ENCODE measurements at places on chromosomes 2 and 18.

GRCh38 chr2:30404319-30405259 is 42.5 kb upstream of the LCLAT1 start:
- DNase-seq, result no peak

DNA sequence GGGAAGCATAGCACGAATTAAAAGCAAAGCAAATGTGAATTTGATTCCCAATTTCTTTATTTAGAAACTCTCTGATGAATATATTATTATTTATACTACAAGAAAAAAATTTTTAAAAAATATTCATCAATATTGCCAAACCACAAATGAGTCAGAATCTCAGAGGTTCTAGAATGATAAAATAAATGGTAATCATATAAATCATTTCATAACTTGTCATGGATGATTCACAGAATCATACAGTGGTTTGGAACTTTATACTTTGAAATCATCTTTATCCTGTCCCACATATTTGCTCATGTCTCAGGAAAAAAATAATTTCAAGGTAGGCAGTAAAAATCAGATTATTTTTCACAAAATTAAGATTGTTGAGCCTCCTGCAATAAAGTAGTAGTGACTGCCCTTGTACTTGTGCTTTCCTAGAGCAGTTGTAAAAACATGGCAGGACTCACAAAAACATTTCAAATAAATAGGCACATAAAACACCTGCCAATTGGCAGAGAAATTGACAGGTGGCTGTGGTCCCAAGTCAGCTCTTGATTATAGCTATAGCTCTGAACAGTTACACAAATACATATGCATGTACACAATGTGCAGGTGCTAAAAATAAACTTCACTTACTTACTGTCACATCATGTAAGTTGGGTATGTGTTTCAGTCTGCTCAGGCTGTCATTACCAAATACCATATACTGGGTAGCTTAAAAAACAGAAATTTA is 273.9 kb upstream of the SESTD1 start:
- no peak for DNase-seq

DNA sequence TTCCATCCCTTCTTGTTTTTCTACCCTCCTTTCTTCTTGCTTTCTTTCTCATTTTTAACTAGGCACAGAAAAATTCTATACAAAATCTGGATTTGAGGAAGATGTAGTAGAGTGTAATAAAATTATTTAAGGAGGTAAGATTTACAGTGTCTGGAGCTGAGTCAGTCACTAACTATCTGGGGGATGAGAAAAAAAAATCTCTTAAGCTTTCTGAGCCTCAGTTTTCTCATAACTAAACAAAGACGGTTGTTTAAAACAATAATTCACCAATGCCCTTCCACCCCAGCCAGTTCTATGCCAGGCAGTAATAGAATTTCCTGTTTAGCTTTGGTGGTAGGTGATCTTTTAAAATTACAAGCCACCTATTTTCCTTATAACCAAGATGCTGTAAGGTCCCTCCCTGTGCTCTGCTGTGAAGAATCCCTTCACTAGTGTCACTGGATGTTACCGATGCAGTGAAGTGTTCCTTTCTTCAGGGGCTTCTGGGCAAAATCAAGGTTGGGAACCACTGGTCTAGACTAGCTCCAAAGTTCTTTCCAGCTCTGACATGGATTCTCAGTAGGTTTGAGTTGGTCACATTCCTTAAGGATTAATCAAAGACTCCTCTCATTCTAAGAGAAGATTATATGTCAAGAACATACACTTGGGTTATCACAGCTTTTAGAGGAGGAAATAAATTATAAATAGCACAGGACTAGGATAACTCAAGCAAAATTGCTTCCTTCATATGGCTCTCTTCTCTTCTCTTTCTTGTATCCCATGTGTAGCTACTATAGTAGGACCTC is 289.0 kb downstream of the CDH2 start:
- DNase-seq, result no peak

GRCh38 chr2:236309669-236310029 is 45.4 kb upstream of the ASB18 start:
- DNase-seq, result no peak

- DNase-seq, result no peak
Observed at GRCh38 chr2:189829102-189829833, 45.0 kb downstream of the PMS1 start.

- DNase-seq, result no peak
Observed at GRCh38 chr2:173982182-173982714, 17.1 kb upstream of the SP3 start.

- DNase-seq, result no peak
Observed at GRCh38 chr2:99084256-99084655, 57.3 kb upstream of the C2orf15 start.

DNA sequence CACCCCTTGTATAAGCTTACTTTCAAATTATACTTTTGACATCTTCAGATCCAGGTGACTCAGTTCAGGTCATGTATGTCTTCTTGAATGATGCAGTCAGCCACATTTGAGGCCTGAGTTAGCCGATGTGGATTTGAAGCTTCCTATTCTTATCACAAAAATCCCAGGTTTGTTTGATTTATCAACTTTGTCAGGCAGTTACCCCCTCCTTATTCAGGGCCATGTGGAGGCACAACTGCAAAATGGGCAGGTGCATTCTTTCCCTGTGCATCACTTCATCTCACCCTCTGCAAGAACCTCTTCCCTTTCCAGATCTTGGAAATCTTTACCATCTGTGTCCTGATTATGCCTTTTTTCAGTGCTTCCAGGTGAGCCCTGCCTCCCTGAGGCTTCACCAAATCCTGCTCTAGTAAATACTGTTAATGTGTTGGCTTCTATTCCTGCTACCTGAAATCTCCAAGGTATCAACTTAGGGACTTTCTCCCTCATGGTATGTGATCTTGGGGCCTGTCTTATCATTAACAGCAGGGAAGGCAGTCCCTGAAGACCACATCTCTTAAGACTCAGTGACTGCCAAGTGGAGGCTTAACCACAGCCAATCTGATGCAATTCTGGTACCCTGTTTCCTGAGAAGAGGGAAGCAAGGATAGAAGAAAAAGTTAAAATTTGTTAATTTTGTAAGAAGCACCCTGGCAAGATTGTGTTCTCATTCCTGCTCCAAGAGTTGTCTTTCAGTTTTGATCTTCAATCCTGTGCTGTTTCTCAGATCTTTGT is 9.4 kb upstream of the ARHGAP28 start:
- DNase-seq, result no peak

DNA sequence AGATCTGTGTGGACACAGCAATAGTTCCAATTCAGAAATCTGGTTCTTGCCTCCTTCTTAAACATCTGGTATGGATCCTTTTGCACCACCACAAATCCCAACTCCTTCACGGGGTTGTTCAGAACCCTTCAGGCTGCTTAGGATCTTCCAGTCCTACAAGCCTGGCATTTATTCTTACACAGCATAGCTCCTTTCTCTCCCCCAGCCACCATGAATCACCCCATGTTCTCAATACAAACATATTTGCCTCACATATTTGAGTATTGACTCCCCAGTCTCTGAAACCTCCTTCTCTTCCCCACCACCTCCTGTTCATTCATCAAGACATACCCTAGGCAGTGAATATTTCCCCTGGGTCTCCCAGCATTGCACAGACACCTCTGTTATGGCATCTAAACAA is 155.2 kb downstream of the ALK start:
- DNase-seq, result no peak

DNA sequence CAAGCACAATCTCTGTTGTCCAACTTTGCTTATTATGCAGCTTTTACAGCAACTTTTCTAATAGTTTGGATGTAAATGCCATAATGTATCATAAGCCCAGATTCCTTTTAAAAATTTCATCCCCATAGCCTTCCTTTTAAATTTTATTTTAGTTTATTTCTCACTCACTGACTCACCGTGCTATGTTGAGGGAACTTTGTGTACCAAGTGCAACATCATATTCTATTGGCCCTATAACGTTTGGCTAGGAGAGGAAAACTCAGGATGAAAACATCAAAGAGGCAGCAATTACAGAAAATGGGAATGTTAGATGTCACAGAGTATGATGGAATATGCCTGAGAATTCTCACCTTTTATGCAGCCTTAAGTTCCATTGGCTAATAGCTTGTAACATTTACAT is 135.5 kb downstream of the LCLAT1 start:
- no peak for DNase-seq

DNA sequence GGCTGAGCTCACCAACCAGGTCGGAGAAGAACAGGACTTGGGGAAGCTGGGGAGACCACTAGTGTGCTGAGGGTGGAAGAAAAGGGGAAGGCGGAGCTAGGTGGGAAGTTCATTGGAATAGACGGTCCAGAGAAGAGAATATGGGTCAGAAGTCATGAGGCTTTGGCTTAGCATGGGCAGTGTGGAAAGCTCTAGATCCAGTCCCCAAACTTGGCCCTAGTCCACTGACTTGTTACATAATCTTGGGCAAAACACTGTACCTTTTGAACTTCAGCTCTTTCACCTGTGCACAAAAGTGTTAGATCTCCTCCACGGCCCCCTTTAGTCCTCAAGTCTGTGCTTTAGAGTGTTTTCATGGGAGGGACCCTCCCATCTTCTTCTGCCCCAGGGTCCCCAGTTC is 10.7 kb downstream of the GCKR start:
- no peak for DNase-seq

DNA sequence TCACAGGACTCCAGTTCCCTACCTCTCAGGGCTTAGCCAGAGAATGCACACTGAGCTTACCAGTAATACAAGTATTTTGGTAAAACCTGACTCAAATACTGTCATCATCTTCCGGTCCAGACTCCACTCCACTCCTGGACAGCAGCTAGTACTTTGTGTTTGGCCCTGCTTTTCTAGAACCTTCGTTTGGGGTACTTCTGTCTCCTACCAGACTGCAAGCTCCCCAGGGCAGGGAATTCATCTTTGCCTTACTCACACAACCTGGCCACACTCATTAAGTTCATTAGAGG is 108.9 kb upstream of the CDC42EP3 start:
- no peak for DNase-seq

- DNase-seq, result no peak
Observed at GRCh38 chr2:58974881-58975280, 733.8 kb upstream of the FANCL start.

- no peak for DNase-seq
Observed at GRCh38 chr2:137161250-137161649, 395.9 kb downstream of the THSD7B start.

GRCh38 chr18:46356278-46357033 is 252.3 kb downstream of the HAUS1 start:
- no peak for DNase-seq

DNA sequence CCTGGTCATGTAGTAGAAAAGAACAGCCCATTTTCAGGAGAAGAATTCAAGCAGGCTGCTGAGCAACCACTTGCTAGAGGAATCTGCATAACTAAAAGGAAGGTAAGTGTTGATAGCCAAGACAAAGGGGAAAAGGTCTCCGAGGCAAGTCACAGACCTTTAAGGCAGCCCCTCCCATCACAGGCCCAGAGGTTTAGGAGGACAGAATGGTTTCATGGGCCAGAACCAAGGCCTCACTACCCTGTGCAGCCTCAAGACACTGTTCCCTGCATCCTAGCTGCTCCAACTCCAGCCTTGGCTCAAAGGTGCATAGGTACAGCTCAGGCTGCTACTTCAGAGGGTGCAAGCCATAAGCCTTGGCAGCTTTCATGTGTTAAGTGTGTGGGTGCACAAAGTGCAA is 238.6 kb upstream of the CYP26B1 start:
- no peak for DNase-seq

DNA sequence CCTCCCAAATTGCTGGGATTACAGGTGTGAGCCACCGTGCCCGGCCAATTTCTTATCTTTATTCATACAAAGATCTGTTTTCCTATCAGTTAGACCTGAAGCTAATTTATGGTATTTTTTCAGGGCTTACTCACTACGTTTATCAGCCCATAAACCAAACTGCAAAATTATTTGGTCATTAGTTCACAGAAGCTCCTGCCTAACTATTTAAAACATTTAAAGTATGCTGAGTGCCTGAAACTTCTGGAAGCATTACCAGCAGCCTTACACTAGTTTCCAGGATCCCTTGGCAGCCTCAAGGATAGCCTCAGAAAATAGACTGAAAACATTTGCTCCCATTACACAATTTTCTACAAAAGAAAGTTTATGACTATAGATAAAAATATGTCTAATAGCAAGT is 68.8 kb downstream of the GALNT13 start:
- DNase-seq, result no peak

DNA sequence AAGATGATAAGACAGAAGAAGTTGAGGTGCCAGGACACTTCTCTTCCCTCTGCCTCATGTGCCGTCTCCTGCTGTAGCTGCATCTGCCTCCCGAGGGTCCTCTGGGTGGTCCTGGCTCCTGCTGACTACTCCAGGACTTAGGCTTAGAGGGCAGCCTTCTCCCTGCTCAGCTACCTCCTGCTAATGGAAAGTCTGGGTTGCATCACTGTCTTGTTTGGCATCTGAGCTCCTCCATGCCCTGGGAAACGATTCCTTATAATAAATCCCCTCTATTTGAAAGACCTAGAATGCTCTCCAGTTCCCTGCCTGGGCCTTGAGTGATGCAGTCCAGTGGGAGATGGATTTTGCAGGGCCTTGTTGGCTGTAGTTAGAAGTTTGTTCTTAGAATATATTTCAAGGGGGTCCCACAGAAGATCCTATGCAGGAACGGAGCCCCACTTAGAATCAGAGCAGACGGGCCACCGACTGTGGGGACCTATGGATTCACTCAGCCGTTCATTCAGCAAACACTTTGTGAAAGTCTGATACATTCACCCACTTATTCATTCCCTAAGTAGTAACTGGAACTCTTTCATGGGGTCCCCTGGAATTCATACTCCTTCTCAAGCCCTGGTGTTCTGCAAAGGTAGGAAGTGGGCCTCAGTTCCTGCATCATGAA is 269.8 kb upstream of the HDAC4 start:
- DNase-seq, result no peak

GRCh38 chr2:222423632-222424275 is 589 bp upstream of the SGPP2 start:
- DNase-seq, result peak; percentile 55

GRCh38 chr2:207126724-207127308 is 38.9 kb downstream of the KLF7 start:
- DNase-seq, result no peak

- no peak for DNase-seq
Observed at GRCh38 chr2:120669971-120670370, 65.7 kb upstream of the GLI2 start.
